EH (cell line): ENCODE measurements at places on chromosomes 5 and 9.
A peak's percentile ranks its signal among the peaks of the same experiment; 100 is the strongest.

GRCh38 chr9:26142631-26143030, 464.4 kb upstream of the TUSC1 start:
- no peak for DNase-seq

- DNase-seq = peak; percentile 44
These were observed 44.8 kb downstream of the ANXA2R start for GRCh38 chr5:42995360-42995751.

- no peak for DNase-seq
These were observed 232.2 kb downstream of the NFIB start for GRCh38 chr9:14081745-14082144.

GRCh38 chr5:92909602-92909962, 671.4 kb downstream of the NR2F1-AS1 start:
- DNase-seq = peak; percentile 13

GRCh38 chr9:132969783-132970182, 8.7 kb upstream of the GFI1B start:
- no peak for DNase-seq

DNA sequence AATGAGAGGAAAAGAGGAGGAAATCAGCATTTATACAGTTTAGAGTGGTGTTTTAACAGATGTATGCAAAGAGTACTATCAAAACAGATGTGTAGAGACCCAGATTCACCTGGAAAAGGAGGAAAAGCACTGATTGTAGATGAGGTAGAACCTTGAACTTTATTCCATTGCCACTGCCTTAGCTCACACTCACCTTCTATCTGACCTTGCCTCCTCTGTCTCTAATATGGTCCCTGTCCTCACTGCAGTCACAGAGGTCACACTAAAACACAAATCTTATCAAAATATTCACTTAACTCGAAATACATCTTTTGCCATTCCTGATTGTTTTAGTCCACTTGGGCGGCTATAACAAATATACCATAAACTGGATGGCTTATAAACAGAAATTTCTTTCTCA, 7.0 kb downstream of the GIN1 start:
- DNase-seq = no peak

- DNase-seq = no peak
These were observed 60.5 kb upstream of the FAM120A start for GRCh38 chr9:93390953-93391515.

DNA sequence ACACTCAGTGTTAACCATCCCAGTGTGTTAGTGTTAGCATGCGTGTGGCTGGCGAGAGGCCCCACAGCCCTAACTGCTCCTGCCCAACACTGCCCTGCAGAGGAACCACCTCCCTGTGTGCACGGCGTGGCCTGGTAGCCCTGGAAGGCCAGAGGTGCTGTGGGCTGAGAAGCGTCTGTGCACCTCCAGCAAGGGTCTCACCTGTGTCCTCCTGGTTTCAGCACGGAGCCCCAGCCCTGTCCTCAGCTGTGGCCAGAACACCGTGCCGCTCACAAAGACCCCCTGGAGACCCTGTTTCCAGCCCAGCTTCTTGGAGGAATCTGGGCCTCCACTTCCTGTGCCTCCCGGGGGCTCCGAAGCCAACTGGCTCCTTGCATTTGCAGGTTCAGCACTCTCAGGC, 56.1 kb upstream of the NRARP start:
- no peak for DNase-seq

DNA sequence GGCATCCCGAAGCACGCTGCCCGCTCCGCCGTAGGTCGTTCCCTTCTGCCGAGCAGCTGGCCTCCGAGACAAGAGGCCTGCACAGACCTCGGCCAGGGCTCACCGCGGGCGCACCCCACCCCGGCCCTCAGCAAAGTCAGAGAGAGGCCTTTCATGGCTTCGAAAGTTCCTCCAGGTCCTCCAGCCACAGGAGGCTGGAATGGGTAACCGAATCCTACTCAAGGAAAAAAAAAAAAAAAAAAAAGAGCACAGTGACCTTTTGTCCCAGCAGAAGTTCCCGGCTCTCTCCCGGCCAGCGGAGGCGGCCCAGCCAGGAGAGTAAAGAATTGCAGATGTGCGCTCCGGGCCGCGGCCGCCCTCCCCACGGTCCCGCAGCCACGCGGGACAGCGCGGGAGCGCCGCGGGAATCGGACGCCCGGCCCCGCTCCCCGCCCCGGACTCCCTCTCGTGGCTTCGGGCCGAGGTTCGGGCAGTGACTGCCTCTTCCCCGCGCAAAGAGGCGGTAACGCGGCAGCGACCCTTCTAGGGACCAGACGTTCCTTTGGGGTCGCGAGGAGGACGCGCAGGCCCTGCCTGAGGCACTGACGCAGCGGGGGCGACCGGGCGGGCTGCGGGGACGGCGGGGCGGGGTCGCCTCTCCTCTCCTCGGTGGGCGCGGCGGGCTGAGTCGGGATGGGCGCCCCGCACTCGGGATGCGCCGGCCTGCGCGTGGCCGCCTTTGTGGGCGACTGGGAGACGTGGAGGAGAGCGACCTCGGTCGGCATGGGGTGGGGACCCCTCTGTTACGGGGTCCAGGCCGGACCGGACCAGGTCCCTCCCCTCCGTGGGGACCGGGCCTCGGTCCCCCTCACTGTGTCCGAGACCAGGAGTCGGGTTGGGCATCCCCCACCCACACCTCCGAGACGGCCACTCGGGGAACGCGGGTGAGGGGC, 754 bp downstream of the GFPT2 start:
- peak; percentile 28 for DNase-seq

DNA sequence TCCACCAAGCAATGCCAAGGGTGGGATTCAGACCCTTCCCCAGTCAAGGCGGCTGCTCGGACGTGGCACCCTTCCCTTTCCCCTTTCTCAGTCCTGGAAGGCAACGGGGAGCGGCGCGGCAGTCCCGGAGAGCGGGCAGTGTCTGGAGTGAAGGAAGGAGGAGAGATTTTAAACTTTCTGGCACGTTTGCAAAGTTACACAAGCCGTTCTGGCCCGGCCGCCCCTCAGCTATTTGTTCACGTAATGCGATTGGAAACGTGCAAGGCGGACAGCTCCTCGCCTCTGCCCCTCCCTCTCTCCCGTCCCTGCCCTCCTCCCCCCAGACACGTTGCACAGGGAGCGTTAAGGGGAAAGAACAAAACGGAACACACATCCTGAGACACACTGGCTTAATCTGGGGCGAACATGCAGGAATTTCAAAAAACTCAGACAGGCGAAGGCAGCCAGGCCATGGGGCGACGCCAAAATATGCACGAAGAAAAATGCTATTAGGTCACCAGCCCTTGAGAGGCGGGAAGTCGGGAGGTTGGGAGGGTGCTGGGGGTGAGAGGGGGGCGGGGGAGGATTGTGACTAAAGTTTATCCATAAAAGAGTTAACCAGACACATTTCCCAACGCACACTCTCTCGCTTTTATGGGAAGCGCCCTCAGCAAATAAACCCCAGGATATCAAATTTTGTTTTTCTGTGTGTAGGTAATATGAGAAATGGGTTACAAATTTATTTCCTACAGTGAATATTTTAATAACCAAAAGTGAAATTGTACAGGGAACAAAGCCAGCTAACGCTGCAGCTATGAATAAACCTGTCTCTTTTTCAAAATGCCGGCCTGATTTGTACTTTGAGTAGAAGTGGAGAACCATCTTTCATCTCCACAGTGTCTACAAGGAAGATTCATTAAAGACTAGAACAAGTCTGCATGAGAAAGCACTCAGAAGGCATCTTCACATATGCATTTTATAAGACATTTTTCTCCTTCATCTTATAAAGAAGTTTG, at the start of gene LOX:
LOX (minus strand) TSS at position 144 of the 995 bp plus-strand sequence. CDS start 274 bp downstream, outside the sequence.
- DNase-seq = peak; percentile 99

GRCh38 chr9:118000581-118000980, 296.4 kb downstream of the TLR4 start:
- DNase-seq = no peak

DNA sequence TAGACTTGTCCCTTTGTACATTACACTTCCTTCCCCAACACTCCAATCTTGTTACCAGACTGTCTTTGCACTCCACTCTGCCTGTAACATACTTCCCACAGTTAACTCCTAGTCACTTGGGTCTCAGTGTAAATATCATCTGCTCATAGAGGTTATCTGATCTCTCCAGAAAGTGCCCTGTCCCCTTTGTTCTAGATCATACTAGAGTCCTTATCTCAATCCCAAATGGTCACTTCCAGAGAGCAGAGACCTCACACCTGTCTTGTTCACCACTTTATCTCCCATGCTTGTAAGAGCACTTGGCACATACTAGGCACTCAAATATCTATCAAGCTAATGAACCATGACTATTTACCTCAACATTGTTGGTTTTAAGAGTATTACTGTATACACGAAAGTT, 30.4 kb downstream of the SETX start:
- no peak for DNase-seq

DNA sequence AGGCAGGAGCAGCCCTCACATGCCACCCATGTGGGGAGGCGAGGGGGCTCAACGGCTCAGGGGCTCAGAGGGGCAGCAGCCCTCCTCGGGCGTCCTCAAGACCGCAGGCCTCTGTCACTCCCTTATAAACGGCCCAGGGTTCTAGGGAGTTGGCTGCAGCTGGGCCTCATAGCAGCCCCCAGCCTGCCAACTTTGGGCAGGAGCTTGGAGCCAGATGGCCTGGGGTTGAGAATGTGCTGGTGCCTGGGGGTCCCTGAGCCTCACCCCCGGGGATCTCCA, 51.0 kb upstream of the RNU6ATAC start:
- DNase-seq = no peak

DNA sequence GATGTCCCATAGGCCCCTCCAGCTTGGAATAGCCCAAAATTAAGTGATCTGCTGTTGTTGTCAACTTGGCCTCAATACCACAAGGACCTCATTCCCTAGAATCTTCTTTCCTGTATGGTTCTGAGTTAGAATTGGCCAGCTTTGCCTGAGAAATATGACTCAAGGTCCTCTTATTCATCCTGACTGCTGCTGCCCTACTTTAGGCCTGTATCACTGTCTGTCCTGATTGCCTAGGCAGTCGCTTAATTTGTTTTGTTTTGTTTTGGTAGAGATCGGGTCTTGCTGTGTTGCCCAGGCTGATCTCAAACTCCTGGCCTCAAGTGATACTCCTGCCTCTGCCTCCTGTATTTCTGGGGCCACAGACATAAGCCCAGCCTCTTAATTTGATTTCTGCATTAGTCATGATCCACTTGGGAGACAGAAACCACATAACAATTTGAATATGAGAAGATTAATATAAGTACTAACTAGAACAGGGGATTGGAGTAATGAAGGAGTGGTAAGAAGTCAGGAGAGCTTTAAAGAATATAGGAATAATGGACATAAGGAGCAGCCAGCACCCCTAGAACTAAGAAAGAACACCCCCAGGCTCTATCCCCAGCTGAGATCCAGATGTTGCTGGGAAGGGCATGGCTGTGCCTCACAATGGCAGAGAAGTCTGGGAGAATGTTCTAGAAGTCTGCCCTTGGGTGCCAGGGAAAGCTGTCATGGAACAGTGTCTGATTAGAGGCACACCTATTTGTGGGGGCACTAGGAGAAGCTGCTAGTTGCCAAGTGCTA, 4.6 kb downstream of the TEX53 start:
- peak; percentile 54 for DNase-seq

DNA sequence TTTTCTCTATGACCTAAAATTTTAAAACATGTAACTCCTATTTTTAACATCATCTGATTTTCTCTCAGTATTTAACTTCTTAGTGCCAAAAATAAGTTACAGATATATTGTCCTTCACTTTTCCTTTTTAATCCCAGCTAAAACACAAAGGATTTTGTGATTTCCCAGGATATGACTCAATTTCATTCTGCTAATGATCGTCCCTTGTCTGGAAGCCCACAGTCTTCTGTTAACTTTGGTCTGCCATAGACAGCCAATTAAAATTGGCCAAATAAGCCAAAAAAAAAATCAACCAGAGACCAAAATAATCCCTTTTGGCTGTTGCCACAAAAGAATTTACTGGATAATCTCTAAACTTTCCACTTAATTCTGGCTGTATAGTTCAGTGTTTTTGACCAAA, 124.5 kb upstream of the FST start:
- DNase-seq = peak; percentile 72

DNA sequence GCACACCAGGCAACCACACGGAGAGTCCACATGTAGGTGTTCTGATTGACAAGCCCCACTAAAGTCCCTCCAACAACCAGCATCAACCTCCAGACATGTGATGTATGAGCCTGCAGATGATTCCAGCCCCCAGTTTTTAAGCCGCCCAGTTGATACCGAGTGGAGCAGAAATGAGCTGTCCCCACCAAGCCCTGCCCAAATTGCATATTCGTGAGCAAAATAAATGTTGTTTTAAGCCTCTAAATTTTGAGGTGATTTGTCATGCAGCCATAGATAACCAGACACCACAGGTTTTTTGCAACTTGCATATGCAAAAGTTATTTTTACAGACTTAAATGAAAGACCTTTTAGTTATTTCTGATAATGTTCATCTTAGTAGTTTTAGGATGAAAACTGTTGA, 187.7 kb downstream of the PIK3R1 start:
- DNase-seq = no peak

- no peak for DNase-seq
These were observed 11.9 kb downstream of the CCDC180 start for GRCh38 chr9:97319395-97319794.

- peak; percentile 11 for DNase-seq
These were observed 56.7 kb downstream of the DAPK1 start for GRCh38 chr9:87554171-87554910.

DNA sequence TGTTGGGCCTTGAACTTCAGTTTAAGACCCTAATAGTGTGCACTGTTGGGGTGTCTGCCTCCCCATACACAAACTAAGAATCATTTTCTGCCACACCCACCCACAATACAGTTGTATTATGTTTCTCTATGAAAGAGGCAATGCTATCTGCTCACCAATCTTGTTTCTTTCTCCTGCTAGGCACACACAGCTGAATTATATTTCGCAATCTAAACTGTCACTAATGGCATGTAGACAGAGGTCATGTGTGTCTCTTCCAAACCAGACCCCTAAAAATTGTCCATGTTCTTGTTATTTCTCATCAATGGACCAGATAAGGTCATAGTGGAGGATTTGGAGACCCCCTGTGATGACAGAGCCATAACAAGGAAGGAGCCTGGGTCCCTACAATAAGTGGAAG, 57.3 kb downstream of the RIGI start:
- DNase-seq = no peak

DNA sequence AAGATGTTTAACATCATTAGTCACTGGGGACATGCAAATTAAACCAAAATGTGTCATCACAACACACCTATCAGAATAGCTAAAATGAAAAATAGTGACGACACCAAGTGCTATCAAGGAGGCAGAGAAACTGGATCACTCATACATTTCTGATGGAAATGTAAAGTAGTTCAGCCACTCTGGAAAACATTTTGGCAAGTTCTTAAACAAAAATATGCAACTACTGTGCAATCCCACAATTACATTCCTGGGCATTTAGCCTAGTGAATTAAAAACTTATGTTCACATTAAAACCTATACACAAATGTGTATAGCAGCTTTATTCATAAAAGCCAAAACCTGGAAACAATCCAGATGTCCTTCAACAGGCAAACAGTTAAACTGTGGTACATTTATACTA, 53.1 kb downstream of the SVEP1 start:
- DNase-seq = peak; percentile 83

GRCh38 chr5:44486591-44486990, 97.4 kb upstream of the FGF10 start:
- no peak for DNase-seq

DNA sequence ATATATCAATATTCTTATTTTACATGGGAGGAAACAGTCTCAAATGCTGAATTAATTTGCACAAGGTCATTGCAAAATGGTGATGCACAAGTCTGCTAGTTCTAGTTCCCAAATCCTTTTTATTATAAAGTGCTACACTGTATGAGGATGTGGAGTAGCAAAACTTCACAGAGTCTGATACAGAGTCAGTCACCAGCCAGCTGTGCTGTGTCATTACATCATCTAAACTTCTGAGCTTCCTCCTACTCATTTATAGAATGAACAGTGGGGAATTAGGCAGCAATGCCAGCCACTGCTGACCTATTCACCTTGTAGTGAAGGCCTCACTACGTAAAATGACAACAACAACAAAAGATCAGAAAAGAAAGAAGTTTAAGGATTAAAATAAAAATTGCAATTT, 357.8 kb downstream of the TMEM167A start:
- no peak for DNase-seq
